Mucosa of gallbladder (tissue), 1 donor: ENCODE measurements at places on chromosomes 5 and 9. TPM values are rescaled to one million over a fixed set of nuclear protein-coding genes. Genes with fewer than 3 reads are reported as not detected.

Gene SAXO1
- 0.03 TPM for total RNA-seq

Gene C5orf63
- total RNA-seq = 6.1 TPM

Gene NPM1
- 666 TPM for total RNA-seq

Gene CACFD1
- 79.3 TPM for total RNA-seq

Gene CTXN3
- total RNA-seq = not detected

Gene NEUROG1
- total RNA-seq = not detected

Gene KIF20A
- 1.5 TPM for total RNA-seq

Gene SLC6A3
- 0.23 TPM for total RNA-seq

Gene PCDHGB1
- 4.6 TPM for total RNA-seq

Gene GABRA1
- not detected for total RNA-seq

Gene LCN15
- not detected for total RNA-seq

Gene PIP5KL1
- total RNA-seq = 4.9 TPM

Gene PCDHGA8
- total RNA-seq = 1.9 TPM

Gene CD180
- 1.6 TPM for total RNA-seq

Gene STK32A
- 11.3 TPM for total RNA-seq

Gene PCDHA11
- 2.9 TPM for total RNA-seq

Gene SPATA31E1
- not detected for total RNA-seq

Gene UNC5A
- 0.14 TPM for total RNA-seq

Gene MPDZ
- total RNA-seq = 28.8 TPM

Gene C8G
- total RNA-seq = 110 TPM

Gene C9orf50
- total RNA-seq = 1.0 TPM

Gene BNC2
- total RNA-seq = 52.0 TPM

Gene LMX1B
- 0.17 TPM for total RNA-seq

Gene BAAT
- 117 TPM for total RNA-seq

Gene RAB3C
- total RNA-seq = 1.4 TPM

Gene TUSC1
- total RNA-seq = 10.9 TPM

Gene PTBP3
- 65.2 TPM for total RNA-seq

Gene SLC24A2
- total RNA-seq = 0.06 TPM

Gene SMU1
- 20.6 TPM for total RNA-seq

Gene PFN3
- total RNA-seq = not detected

Gene PCDHA9
- 0.29 TPM for total RNA-seq

Gene DRD1
- 0.81 TPM for total RNA-seq

Gene PTPRD
- total RNA-seq = 35.9 TPM

Gene ZNF454
- total RNA-seq = 5.6 TPM

Gene NRARP
- 124 TPM for total RNA-seq

Gene FOXD4L4
- total RNA-seq = not detected

Gene HCN1
- total RNA-seq = 0.12 TPM

Gene PCDHGC3
- total RNA-seq = 82.4 TPM

Gene GMCL2
- not detected for total RNA-seq

Gene PLEKHG4B
- total RNA-seq = 0.09 TPM

Gene CYFIP2
- 76.4 TPM for total RNA-seq

Gene SV2C
- total RNA-seq = 0.20 TPM

Gene DMRTA1
- total RNA-seq = 3.4 TPM

Gene FOXD4
- total RNA-seq = 0.43 TPM

Gene C9orf153
- 0.23 TPM for total RNA-seq

Gene C5orf15
- total RNA-seq = 39.0 TPM
